Uterine smooth muscle cell (primary cell): ENCODE measurements at places on chromosomes 3 and 15. TPM values are rescaled to one million over a fixed set of nuclear protein-coding genes. Genes with fewer than 3 reads are reported as not detected.

The SPTBN5 gene
- total RNA-seq: under 0.01 and 0.11 TPM in 2 replicates

The KBTBD13 gene
- not detected in 2 replicates for total RNA-seq

The COPS2 gene
- total RNA-seq: 77.2 and 83.7 TPM in 2 replicates

The SEMA5B gene
- total RNA-seq: not detected in 2 replicates

The DLL4 gene
- total RNA-seq: 0.12 and 0.66 TPM in 2 replicates

The RBP2 gene
- not detected in 2 replicates for total RNA-seq

The MEX3B gene
- total RNA-seq: 2.2 and 6.4 TPM in 2 replicates

The KIF15 gene
- total RNA-seq: 7.4 and 27.2 TPM in 2 replicates

The TAGLN3 gene
- 9.2 and 29.5 TPM in 2 replicates for total RNA-seq

The SCAANT1 gene
- not detected in 2 replicates for total RNA-seq

The MAP6D1 gene
- total RNA-seq: 1.2 and 2.5 TPM in 2 replicates

The SLITRK3 gene
- total RNA-seq: under 0.01 and 0.11 TPM in 2 replicates

The PAK2 gene
- 43.9 and 56.1 TPM in 2 replicates for total RNA-seq

The CFAP100 gene
- not detected in 2 replicates for total RNA-seq

The CMTM8 gene
- 0.12 and 0.22 TPM in 2 replicates for total RNA-seq

The HEMK1 gene
- 24.0 and 30.0 TPM in 2 replicates for total RNA-seq

The FANCD2 gene
- total RNA-seq: 9.6 and 43.9 TPM in 2 replicates

The EDEM1 gene
- total RNA-seq: 47.9 and 73.2 TPM in 2 replicates

The ROPN1 gene
- total RNA-seq: not detected in 2 replicates

The ADAMTSL3 gene
- total RNA-seq: 0.22 and 0.62 TPM in 2 replicates
